ENCODE measurements at places on chromosomes 4 and X. TPM values are rescaled to one million over a fixed set of nuclear protein-coding genes. Genes with fewer than 3 reads are reported as not detected.

DNA sequence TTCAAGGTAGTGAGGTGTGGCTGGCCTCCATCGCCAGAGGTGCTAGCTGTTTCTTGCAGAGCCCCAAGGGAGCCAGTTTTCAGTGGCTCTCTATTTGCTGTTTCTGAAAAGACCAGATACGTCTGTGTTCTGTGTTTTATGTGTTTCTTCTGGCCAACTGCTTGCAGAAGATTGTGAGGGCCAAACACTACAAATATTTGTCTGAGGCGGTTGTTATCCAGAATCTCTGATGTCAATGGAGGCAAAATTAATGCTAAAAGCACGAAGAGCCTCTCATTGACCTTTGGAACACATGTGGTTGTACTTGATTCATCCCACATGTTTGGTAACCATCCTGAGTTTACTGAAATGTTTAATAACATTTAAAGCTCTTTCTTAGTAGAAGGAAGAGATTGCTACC, 113.9 kb downstream of the CT47B1 start:
- no peak overlapping the region for H3K4me3 ChIP-seq
- H3K27ac ChIP-seq = no peak overlapping the region
- no peaks in the 10 kb centered on the region for H3K27me3 ChIP-seq
- H3K4me1 ChIP-seq = no peaks in the 10 kb centered on the region

DNA sequence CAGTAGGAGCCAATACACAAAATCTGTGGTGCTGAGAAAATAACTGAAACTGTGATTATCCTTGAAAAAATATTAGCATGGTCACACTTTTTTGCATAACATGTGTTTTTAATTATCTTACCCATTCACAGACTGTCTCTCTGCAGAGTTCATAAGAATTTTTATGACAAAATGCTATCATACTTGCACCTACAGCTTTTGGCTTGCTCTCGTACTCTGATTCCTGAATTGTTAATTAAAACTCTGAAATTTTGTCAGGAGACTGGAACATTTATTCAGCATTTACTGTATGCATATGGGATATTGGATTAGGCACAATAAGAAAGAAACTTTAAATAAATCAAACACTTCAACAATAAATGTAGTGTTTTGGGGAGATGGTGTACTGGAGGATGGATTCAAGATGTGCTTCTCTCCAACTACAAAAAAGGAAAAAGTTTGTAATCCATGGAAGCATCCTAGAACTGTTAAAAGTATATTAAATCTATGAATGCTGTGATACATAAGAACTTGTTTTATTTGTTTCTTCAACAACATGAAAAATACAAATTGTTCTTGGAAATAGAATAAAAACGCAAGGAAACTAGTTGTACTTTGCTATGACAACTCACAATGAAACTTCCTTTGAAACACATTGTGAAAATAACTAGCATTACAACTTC, 260.5 kb downstream of the SPATA18 start:
- no peak overlapping the region for H3K4me3 ChIP-seq
- H3K4me1 ChIP-seq = no peaks in the 10 kb centered on the region
- no peaks in the 10 kb centered on the region for H3K27me3 ChIP-seq
- no peaks in the 10 kb centered on the region for H3K36me3 ChIP-seq
- DNase-seq = no peak

DNA sequence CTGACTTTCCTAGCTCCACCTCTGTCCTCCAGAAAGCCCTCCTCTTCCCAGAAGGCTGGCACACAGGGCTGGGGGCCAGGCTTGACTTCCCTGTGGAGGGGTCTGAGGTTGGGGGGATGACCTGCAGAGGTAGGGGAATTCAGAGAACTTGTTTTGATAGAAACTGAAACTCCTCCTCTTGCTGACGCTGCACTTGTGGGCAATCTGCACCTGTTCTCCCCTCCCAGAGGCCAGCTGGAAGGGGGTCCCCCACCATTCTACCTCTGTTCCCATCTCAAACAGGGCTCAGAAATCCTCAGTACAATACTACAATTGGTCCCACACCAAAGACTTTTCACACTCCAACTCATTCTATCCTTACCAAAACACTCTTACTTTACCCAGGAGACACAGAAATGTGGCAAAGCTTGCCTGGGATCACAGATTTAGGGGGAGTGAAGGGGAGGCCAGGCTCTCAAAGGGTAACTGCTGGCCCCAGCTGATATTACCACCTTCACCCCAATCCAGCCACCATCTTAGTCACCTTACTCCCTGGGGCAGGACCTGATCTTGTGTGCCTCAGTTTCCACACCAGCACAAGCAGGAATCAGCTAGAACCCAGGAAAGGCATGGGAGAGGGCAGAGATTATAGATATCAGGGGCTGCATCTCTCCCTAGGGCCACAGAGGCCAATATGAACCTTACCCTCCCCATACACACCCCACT, 18.5 kb downstream of the OTUD5 start:
- no peaks in the 10 kb centered on the region for H3K27me3 ChIP-seq
- no peak overlapping the region for H3K4me3 ChIP-seq
- no peaks in the 10 kb centered on the region for H3K36me3 ChIP-seq
- H3K27ac ChIP-seq = no peak overlapping the region

DNA sequence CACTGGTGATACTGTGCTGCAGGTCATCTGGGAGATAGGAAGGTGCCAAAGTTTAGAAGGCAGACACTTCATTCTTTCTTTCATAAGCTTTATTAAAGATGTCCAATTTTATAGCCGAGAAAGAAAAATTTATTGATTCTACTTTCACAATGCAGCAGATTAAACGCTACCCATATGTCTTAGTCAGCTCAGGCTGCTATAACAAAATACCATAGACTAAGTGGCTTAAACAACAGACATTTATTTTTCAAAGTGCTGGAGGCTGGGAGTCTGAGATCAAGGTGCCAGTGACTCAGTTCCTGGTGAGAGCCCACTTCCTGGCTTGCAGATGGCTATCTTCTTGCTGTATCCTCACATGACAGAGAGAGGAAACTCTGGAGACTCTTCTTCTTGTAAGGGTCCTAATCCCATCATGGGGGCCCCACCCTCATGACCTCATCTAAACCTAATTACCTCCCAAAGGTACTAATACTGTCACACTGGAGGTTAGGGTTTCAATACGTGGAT, 33.4 kb upstream of the KLHL34 start:
- no peak overlapping the region for H3K4me3 ChIP-seq
- no peaks in the 10 kb centered on the region for H3K27me3 ChIP-seq
- DNase-seq = no peak
- no peaks in the 10 kb centered on the region for H3K4me1 ChIP-seq

The MFSD8 gene
- total RNA-seq = 21.5 TPM

DNA sequence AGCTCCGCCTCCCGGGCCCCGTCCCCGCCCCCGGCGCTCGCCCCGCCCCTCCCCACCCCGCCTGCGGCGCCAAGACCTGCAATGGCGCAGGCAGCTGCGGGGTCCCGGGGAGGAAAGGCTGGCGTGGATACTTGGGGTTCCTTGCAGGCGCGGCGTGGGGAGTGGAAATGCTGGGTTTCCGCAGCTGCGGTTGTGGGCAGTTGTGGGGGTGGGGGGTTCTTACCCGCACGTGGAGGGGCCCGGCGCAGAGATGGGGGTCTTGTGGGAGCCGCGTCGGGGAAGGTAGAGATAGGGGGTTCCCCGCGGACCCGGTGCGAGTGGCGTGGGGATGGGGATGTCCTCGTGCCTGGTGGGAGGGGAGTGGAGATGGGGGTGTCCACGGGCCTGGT, 680 bp upstream of the ASMTL start:
- no peaks in the 10 kb centered on the region for H3K36me3 ChIP-seq
- H3K4me1 ChIP-seq = no peaks in the 10 kb centered on the region
- H3K27me3 ChIP-seq = no peaks in the 10 kb centered on the region
- H3K27ac ChIP-seq = peak overlapping the region; percentile 86
- H3K4me3 ChIP-seq = peak overlapping the region; percentile 61

- DNase-seq = no peak
- no peak overlapping the region for H3K4me3 ChIP-seq
- no peaks in the 10 kb centered on the region for H3K36me3 ChIP-seq
These were observed 80.8 kb upstream of the BMPR1B start for GRCh38 chr4:94676970-94677369.

- no peak for DNase-seq
- no peaks in the 10 kb centered on the region for H3K4me1 ChIP-seq
- no peaks in the 10 kb centered on the region for H3K27me3 ChIP-seq
- H3K4me3 ChIP-seq = no peak overlapping the region
- H3K27ac ChIP-seq = no peak overlapping the region
- H3K36me3 ChIP-seq = no peaks in the 10 kb centered on the region
These were observed 31.5 kb upstream of the NAA11 start for GRCh38 chr4:79357365-79357764.

Data from left lung (tissue), 14 donors.